GM23248 (cell line): ENCODE measurements at places on chromosomes 7 and 10. TPM values are rescaled to one million over a fixed set of nuclear protein-coding genes. Genes with fewer than 3 reads are reported as not detected.

CABCOCO1 gene
- total RNA-seq: 0.22 and 0.25 TPM in 2 replicates

RAMP3 gene
- not detected in 2 replicates for total RNA-seq

- H3K4me3 ChIP-seq: 0 out of 2 replicates have a peak overlapping the region, but pooled peaks have one; percentile 7
- H3K27me3 ChIP-seq: no peaks in the 10 kb centered on the region
- peak overlapping the region; percentile 85 for H3K27ac ChIP-seq
- H3K36me3 ChIP-seq: no peaks in the 10 kb centered on the region; the same call in 1 of the 2 replicates
- DNase-seq: peak; percentile 85
Measured at GRCh38 chr10:6033954-6034353, 28.2 kb downstream of the IL2RA start.

ITGB8 gene
- total RNA-seq: 9.9 and 11.9 TPM in 2 replicates

LIPN gene
- not detected in 2 replicates for total RNA-seq

GRCh38 chr10:23469596-23470237 lies 30.8 kb downstream of the OTUD1 start:
- no peak overlapping the region for H3K27ac ChIP-seq
- DNase-seq: no peak
- H3K27me3 ChIP-seq: peaks cover 17% of the 10 kb centered on the region

DNA sequence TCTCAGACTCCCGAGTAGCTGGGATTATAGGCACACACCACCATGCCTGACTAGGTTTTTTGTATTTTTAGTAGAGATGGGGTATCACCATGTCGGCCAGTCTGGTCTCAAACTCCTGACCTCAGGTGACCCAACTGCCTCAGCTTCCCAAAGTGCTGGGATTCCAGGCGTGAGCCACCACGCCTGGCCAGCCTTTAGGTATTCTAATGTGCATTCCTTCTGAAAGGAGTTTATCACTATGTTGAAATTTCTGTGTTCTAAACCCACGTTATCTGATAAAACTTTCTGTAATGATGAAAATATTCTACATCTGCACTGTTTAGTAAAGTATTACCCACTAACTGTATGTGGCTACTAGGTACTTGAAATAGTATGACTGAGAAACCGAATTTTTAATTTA lies 110.6 kb upstream of the IMMP2L start:
- H3K4me3 ChIP-seq: no peak overlapping the region
- H3K36me3 ChIP-seq: no peaks in the 10 kb centered on the region
- no peaks in the 10 kb centered on the region for H3K27me3 ChIP-seq

GRCh38 chr7:70027867-70028266 lies 429.6 kb downstream of the AUTS2 start:
- H3K27ac ChIP-seq: no peak overlapping the region
- no peak overlapping the region for H3K4me3 ChIP-seq
- no peaks in the 10 kb centered on the region for H3K27me3 ChIP-seq
- H3K36me3 ChIP-seq: no peaks in the 10 kb centered on the region
- DNase-seq: no peak
- H3K4me1 ChIP-seq: no peaks in the 10 kb centered on the region

ZPBP gene
- not detected in 2 replicates for total RNA-seq

GRCh38 chr10:43930777-43931176 lies 282.1 kb upstream of the ZNF32 start:
- no peak overlapping the region for H3K4me3 ChIP-seq
- H3K36me3 ChIP-seq: no peaks in the 10 kb centered on the region
- H3K27ac ChIP-seq: peak overlapping the region; percentile 75
- DNase-seq: no peak
- no peaks in the 10 kb centered on the region for H3K27me3 ChIP-seq
- H3K4me1 ChIP-seq: peaks cover 19% of the 10 kb centered on the region

DNA sequence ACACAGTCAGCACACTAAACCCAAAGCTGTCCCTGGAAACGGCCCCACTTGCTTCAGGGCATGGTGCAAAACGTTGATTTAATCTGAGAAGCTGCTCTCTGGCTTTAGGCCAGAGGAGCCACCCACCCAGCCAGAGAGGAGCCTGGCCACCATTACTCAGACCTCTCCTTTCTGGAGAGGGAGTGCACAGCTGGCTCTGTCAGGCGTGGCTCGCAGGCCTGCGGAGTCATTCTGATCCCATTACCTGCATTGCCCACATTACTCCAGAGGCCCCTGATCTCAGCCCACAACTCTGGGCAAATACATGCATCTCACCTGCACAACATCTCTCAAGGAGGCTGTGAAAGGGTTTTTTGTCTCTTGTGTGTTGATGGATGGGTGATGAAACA lies 370.0 kb upstream of the IGFBP3 start:
- DNase-seq: peak; percentile 95
- H3K4me3 ChIP-seq: peak overlapping the region; percentile 46
- H3K27ac ChIP-seq: peak overlapping the region; percentile 98
- peaks cover 44% of the 10 kb centered on the region for H3K4me1 ChIP-seq
- no peaks in the 10 kb centered on the region for H3K27me3 ChIP-seq

CALML5 gene
- not detected in 2 replicates for total RNA-seq
